ENCODE measurements at places on chromosomes 7 and 10. TPM values are rescaled to one million over a fixed set of nuclear protein-coding genes. Genes with fewer than 3 reads are reported as not detected.

GRCh38 chr7:2791390-2791789 is 52.7 kb downstream of the GNA12 start:
- no peak for DNase-seq

Gene SIRT1
- 12.9 TPM for polyA plus RNA-seq

DNA sequence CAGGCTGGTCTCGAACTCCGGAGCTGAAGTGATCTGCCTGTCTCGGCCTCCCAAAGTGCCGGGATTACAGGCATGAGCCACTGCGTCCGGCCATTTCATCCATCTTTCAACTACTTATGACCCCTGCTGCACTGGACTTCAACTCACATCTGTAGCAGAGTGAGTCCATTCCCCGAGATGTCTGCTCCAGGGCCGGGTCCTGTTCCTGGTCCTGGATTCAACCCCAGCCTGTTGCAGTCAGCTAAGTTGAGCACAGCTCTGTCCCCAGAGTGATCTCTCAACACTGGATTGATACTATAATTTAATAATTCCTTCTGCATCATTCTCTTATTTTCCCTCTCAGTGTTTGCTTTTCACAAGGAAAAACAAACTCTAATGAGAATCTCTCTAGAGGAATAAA is 25.8 kb downstream of the PRTFDC1 start:
- no peak for DNase-seq

Gene PCGF5
- polyA plus RNA-seq = 13.8 TPM

GRCh38 chr10:30782537-30783461 is 153.2 kb upstream of the LYZL2 start:
- no peak for DNase-seq

- no peak for DNase-seq
Measured at GRCh38 chr7:149595541-149595940, 97.9 kb upstream of the ZNF746 start.

- DNase-seq = no peak
Measured at GRCh38 chr7:133771788-133772419, 355.2 kb upstream of the LRGUK start.

DNA sequence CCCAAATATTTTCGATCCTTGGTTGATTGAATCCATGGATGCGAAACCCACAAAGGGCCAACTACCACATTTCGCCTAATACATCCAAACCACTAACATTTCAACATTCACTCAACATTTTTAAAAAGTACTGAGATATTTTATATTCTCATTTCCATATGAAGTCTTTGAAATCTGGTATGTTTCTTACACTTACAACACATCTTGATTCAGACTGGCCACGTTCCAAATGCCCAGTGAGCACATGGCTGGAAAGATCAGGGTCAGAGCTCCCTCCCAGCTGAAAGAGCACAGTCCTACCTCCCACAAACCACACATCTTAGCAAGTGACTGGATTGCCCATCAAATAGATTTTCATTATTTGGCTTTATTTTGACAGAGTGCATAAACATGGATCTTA is 18.9 kb downstream of the NCAPG2 start:
- no peak for DNase-seq

DNA sequence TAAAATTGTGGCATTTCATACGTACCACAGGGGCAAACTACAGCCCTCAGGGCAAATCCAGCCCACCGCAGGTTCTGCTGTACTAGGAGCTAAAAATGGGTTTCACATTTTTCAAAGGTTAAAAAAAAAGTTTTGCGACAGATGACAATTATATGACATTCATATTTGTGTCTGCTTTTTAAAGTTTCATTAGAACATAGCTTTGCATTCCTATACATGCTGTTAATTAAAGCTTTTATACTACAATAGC is 758 bp upstream of the PNPLA8 start:
- no peak for DNase-seq

GRCh38 chr10:111266165-111266564 is 189.3 kb downstream of the ADRA2A start:
- DNase-seq = no peak

Gene EPHA1
- 0.09 TPM for polyA plus RNA-seq

DNA sequence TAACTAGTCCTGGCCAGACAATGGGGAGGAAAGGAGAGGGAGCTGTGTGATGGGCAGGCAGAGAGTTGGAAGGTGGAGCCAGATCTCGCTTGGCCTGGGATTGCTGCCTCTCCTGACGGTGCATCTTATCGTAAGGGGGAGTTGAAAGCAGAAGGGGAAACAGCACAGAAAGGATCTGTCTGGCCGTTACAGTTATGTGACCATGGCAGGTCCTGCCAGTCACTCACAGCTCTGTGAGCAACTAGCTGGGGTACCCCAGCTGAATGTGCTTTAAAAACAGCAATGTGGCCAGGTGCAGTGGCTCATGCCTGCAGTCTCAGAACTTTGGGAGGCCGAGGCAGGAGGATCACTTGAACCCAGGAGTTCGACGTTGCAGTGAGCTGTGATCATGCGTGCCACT is 8.1 kb downstream of the BLVRA start:
- DNase-seq = no peak

Measured in AG04450 (cell line).